ENCODE measurements at places on chromosomes 5 and 9. TPM values are rescaled to one million over a fixed set of nuclear protein-coding genes. Genes with fewer than 3 reads are reported as not detected.

The IL9 gene
- not detected for total RNA-seq

The NME5 gene
- total RNA-seq = 0.65 TPM

The CDO1 gene
- total RNA-seq = 2.7 TPM

The GRXCR2 gene
- not detected for total RNA-seq

The FBP2 gene
- 53.2 TPM for total RNA-seq

The BTNL9 gene
- 14.0 TPM for total RNA-seq

The POLR3G gene
- total RNA-seq = 1.9 TPM

The NADK2 gene
- 46.6 TPM for total RNA-seq

The CAVIN4 gene
- total RNA-seq = 92.3 TPM

The SLC2A6 gene
- 1.9 TPM for total RNA-seq

All from psoas muscle (tissue), 8 donors.